ENCODE measurements at places on chromosomes 12 and 14.
A peak's percentile ranks its signal among the peaks of the same experiment; 100 is the strongest.

DNA sequence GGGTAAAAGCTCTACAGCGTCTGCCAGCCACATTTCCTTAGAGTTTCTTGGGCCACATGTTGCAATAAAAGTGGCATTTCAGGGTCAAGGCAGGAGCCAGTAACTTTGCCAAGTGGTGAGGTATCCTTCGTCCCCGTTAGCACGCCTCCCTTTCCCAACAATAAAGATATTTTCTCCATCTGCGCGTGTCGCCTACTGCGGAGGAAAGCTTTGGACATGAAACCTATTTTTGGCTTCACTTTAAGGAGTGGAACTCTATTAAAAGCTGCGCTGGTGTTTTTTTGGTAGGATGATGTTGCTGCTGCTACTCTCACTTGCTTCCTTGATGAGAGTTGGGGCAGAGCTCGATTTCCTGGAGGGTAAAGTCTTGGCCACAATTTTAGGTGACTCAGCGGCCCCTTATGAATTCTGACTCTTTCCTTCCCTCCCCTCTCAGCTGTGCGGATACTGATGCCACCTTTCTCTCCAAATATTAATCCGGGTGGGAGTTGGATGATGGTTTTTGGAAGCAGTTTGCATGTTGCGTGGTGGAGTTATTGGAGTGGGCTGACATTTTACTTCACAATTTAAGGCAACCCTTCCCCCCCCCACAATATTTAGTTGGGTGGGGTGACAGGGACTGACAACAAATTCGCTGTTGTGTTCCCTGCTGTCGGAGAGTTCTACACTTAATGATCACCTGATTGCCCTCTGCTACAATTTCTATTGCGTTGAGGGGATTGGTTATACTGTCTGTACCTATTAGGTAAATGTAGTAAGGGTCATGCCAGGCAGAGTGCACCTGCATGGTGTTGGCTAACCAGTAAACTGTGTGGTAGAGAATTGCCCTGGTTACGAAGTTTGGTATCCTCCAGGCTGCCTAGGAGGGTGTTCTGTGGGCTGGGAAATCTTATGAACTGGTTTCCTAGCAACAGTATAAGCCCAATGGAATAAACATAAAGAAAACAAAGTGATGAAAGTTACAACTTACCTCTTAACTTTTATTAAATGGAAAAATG lies 1.1 kb downstream of the CCDC91 start:
- DNase-seq: peak; percentile 40

DNA sequence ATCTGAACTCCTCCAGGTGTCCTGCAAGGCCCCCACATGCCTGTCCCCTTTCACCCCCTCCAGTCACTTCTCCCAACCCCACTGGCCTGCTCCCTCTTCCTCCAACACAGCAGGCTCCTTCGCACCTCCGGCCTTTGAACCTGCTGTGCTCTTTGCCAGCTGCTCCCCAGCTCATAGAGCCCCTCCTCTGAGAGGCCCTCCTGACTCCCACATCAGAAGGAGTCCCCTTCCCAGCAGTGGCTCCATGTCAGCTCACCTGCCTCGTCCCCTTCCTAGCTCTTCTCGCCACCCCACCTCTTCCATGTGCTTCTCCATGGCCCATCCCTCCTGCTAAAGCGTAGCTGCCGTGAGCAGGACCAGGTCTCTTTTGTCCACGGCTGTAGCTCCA lies 22.1 kb downstream of the SCARB1 start:
- no peak for DNase-seq

DNA sequence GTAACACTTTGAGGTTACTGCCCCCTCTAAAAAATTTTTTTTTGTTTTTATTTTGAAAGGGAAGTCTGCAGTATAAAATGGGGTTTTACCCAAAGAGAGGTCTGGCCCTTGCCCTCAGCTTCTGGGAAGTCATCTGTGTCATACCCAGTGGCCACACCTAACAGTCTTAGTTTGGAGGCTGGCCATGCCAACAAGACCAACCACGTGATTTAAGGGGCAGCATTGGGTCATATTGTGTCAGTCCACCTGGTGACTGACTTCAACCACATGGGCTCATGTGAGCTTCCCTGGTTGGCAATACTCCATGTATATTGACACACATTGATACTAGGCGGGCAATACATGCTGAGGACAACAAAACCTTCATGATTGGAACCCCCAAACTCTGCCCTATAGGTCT lies 173.9 kb downstream of the GXYLT1 start:
- no peak for DNase-seq

DNA sequence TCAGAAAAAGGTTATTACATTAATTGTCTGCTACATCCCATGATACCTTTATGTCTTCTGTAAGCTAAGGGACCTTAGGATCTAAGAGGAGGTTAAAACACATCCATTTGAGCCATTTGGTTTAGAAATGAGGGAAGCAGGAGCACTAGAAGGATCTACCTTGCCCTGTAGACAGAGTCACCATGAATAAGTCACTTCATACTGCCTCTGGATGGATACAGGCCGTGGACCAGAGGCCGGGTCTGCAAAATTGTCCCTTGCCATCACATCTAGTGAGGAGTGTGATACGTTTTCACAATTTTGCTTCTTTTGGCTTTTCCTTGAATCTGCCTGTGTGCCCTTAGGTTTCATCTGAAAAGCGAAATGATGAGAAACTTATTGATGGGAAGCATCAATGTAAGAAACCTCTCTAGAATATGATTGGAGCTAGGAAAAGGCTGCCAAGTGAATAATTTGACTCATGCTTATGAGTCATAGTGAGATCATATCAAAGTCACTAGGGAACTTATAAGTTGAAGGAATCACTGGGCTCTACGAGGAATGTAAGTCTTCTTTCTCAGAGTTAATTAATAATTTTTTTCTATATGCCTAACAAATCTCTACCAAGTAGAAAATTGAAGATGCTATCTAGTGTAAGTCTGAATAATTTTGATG lies 10.8 kb downstream of the GLRX5 start:
- peak; percentile 62 for DNase-seq

DNA sequence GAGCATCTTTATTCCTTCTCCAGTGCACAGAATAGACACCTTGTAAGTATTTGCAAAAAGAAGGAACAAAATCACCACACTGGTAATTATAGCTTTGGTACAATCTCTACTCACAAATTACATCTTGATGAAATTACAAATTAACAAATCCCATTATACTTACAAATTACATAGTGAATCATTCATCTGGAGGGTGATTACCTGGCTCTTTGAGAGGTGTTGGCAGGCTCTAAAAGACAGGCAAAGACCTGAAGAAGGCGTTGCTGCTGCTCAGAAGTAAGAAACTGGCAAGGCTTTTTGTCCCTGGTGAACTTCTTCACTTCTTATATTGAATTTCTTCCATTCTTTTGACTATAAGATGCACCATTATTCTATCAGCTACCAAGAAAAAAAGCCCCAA lies 21.7 kb upstream of the LMNTD1 start:
- DNase-seq: no peak

GRCh38 chr12:58703866-58704265 lies 216.4 kb downstream of the LRIG3 start:
- no peak for DNase-seq

DNA sequence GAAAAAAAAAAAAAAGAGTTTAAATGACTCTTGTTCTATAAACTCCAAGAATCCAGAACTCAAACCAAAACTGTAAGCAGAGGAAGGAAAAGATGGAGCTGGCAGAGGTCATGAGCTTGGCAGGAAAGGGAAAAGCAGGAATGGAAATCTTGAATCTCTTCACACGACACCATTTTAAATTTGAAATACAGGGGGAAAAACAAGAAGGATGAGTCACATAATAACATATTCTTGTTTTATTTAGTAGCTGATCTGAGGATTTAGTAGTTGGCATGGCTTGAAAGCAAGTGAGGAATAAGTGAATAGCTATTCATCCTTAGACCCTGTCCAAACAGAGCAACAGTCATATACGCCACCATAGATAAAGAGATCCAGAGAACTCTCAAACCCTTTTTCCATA lies 35.0 kb downstream of the EPS8 start:
- DNase-seq: no peak

DNA sequence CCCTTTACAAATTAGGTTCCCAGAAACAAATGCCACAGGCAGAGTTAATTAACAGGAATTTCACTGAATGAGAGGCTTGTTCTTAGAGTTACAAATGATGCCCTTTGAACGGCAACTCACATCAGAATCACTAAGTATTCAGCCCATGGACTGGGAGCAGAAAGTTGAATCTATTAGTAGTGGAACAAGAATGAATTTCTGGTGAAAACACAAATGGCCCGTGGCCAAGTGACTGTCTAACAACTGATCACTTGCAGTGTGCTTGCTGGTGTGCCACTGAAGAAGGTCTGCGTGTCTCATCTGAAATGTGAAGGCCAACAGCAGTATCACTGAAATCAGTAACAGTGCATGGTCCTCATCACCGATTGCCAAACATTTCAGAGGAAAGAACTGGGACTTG lies 893.4 kb upstream of the TMEM132C start:
- DNase-seq: no peak

Measured in A673 (cell line).